Left renal cortex interstitium (tissue), 4 donors: ENCODE measurements at places on chromosomes 12 and 14.

- DNase-seq: no peak
Measured at GRCh38 chr12:57232156-57232756, 2.7 kb downstream of the SHMT2 start.

- no peak for DNase-seq
Measured at GRCh38 chr12:9378430-9378835, 170.2 kb upstream of the PZP start.

DNA sequence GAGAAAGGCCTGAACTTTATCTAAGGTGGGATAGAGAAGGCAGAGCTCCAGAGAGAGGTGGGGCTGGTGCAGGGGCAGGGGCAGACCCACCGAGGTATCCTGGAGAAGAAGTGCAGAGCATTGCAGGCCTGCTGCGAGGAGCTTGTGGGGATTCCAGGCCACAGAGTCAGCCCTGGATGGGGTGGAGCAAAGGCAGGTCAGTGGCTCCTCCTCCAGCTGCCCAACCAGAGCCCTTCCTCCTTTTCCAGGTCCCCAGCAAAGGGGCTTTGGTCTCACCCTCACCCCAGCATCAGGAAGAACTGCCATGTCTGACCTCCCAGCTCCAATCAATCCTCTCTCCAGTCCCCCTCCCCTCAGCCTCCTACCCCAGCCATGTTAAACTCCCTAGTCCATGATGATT is 19.8 kb upstream of the ZNF740 start:
- no peak for DNase-seq

GRCh38 chr14:21072781-21073339 is 2.8 kb downstream of the ARHGEF40 start:
- no peak for DNase-seq

DNA sequence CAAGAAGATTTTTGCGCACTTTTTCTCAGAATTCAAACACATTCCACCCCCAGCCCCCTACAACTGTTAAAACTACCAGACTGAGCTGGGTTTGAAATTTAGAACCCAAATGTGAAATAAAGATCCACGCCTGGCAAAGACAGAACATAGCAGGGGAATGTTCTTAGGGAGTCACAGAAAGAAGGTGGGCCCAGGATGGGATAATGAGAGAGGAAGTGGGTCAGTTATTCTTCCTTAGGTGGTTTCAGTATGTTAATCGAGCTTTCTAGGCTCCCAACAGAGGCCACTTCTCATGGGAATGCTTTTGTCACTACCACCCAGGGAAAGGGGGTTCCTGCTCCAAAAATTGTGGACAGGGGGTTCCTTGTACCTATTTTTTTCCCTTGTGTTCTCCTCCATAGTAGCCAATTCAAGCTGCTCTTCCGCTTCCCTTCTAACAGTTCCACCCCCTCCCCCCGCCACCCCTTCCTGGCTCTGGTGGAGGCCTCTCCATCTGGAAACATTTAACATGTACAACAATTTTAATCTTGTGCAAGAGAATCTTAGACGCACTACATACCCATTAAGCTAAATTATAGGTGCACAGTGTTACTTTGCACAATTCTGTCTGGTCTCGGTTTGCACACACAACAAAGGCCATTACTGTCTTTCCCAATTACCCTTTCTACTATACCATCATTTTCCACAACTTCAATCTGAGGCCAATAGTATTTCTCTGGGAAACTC is 218.1 kb downstream of the MON2 start:
- DNase-seq: no peak

DNA sequence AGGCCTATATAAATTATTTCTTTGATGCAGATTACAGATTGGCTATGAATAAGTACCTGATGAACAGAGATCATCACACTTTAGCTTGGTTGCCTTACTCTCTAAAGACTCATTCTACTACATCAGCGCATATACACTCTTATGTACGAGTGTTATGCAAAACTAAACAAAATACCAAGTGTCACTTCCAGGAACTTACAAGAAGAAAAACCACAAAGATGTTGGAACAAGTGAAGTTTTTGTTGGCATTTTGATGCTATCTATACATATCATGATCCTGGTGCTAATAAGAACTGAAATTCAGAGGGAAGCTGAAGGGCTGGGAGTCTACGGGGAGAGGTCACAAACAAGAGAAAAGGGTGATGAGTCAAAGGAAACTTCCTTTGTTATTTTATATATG is 47.9 kb upstream of the CERS5 start:
- no peak for DNase-seq

GRCh38 chr14:99192028-99192621 is 79.9 kb downstream of the BCL11B start:
- peak; percentile 46 for DNase-seq

DNA sequence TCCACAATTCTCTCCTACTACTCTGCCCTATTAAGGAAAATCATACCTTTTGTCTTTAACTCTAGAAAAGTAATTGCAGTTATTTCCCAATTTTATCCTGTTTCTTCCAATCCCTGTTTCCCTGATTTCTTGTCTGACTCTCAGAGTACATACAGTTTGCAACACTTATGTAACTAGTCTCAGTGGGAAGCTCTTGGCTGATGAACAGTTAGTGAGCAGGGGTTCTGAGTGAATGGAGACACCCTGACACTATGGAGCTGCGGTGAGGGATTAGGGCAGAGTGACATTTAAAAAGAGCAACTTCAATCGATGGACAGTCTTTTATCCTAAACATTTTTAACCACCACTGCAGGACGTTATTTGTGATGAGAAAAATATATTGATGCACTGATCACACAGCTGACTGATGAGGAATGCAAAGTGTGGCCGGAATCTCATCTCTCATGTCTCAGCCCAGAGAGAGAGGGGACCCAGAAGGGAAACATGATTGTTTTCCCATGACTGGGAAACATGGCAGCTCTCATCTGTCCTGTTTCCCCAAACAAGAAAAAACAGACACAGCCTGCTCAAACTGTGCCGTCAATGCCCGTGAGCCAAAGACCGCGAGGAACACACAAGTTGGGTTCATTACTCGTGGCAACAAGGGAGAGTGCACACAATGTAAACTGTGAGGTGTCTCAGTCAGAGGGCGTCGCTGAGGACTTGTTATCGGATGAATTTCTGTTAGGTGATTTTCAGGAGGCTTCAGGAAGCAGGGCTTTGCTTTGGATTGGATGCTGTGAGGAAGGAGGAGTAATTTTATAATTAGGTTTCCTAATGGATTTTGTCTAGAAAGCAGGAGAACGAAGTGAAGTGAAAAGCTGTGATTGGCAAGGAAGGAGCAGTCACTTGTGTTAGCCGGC is 5.2 kb upstream of the SLC6A13 start:
- DNase-seq: no peak

GRCh38 chr12:121543786-121544185 is 37.0 kb downstream of the KDM2B start:
- DNase-seq: no peak

DNA sequence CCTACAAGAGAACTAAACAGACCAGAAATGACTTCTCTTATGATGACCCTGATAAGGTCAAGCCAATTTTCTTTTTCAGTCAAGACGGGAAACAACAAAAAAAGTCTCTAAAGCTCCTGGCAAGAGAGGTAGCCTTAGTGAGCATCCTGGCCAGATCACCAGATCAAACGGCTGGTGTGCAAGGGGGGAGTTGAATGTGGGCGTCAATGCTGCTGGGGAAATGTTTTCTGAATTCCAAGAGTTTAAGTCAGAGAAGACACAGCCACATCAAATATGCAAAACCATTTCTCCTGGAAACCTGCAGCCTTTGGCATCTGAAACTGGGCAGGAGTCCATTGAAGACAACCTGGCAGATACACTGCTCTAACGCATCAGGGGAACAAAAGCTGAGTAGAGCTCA is 16.0 kb upstream of the SELPLG start:
- no peak for DNase-seq

DNA sequence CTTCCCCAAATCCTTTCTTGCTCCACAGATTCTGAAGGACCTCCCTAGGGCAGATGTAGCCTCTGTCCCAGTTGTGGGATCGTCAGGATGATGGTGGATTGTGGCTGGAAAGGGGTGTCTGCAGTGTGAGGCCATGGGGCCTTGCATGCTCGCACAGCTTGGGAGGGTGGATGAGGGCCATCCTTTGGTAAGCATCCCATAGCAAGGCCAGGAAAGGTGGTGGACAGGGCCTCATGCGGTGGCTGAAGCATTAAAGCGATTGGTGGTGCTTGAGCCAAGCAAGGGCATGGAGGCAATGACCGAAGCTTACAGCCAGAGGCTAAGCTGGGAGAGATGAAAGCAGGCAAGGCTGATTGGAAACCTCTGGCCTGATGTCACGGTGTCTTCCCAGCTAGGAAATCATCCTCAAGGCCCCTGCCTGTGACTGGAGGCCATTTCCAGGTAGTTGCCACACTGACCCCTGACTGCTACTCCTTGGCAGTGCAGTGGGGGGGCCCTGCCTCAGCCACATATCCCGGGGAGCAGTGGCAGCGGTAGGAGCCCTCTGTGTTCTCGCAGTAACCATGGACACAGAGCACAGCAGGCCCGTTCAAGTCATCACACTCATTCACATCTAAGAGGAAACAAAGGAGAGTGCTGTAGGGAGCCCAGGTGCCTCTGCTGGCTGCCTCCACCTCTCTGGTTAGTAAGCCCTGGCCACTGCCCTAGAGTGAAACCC is 7.0 kb downstream of the ISCA2 start:
- no peak for DNase-seq
